Activated CD4-positive, alpha-beta T cell treated with anti-CD3 and anti-CD28 coated beads, Interleukin-2, amount 10 ng/mL, durations not matched to agents 24 days and 14 days (primary cell): ENCODE measurements at places on chromosomes 3 and 15. TPM values are rescaled to one million over a fixed set of nuclear protein-coding genes. Genes with fewer than 3 reads are reported as not detected.

GRCh38 chr15:90664650-90665287 is 52.4 kb upstream of the BLM start:
- H3K27ac ChIP-seq: peak overlapping the region; percentile 92
- peaks cover 59% of the 10 kb centered on the region for H3K4me1 ChIP-seq
- H3K27me3 ChIP-seq: peaks cover 3% of the 10 kb centered on the region
- H3K4me3 ChIP-seq: peak overlapping the region; percentile 87
- peak; percentile 71 for DNase-seq

The ARPP19 gene
- 191 and 215 TPM in 2 replicates for total RNA-seq

- no peak overlapping the region for H3K4me3 ChIP-seq
- peaks cover 79% of the 10 kb centered on the region for H3K36me3 ChIP-seq
- peak overlapping the region; percentile 7 for H3K27ac ChIP-seq
Measured at GRCh38 chr3:98513091-98513511, 9.6 kb downstream of the CLDND1 start.

The CRYGS gene
- 4.4 and 4.8 TPM in 2 replicates for total RNA-seq

The RTP1 gene
- not detected in 2 replicates for total RNA-seq

- H3K27me3 ChIP-seq: no peaks in the 10 kb centered on the region
- no peak for DNase-seq
- H3K27ac ChIP-seq: no peak overlapping the region
- peaks cover 1% of the 10 kb centered on the region for H3K4me1 ChIP-seq
- no peak overlapping the region for H3K4me3 ChIP-seq
Measured at GRCh38 chr15:22811640-22812039, 25.2 kb downstream of the NIPA1 start.

- no peaks in the 10 kb centered on the region for H3K36me3 ChIP-seq
- H3K27me3 ChIP-seq: no peaks in the 10 kb centered on the region
- no peaks in the 10 kb centered on the region for H3K4me1 ChIP-seq
- H3K27ac ChIP-seq: no peak overlapping the region
Measured at GRCh38 chr15:94793641-94794040, 562.3 kb downstream of the MCTP2 start.

DNA sequence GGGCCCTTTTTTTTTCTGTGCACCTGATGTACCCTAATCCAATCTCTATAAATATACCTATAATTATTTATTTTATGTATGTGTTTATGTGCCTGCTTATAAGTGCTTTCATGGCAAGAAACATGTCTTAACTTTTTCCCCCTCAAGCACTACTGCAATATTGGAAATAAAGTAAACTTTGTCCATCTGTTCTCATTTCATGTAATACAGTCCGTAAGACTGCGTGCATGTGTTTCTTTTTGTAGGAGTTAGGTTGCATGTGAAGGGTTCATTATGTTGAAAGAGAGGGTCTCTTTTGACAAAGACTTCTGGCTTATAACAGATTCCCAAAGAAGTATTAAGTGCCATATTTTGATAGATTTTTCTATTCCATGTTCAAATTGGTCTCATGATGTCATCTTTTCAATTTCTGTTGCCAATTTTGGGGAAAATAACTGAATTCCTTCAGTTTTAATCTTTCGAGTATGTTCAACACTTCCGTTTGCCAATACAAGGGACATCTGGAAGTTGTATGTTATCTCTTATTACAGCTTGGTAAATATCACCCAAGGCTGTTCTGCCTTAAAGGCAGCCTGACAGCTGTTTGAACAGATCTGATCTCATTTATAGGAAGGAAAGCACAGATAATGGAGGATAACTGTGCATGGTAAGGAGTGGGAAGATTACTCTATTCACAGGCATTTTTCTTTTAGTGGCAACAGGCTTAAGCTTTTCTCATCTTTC is 273.1 kb upstream of the SGO1 start:
- H3K36me3 ChIP-seq: no peaks in the 10 kb centered on the region
- H3K27me3 ChIP-seq: no peaks in the 10 kb centered on the region
- no peak overlapping the region for H3K27ac ChIP-seq

- H3K36me3 ChIP-seq: no peaks in the 10 kb centered on the region
- no peaks in the 10 kb centered on the region for H3K4me1 ChIP-seq
- H3K4me3 ChIP-seq: no peak overlapping the region
- no peaks in the 10 kb centered on the region for H3K27me3 ChIP-seq
Measured at GRCh38 chr3:140081887-140082286, 146.9 kb downstream of the CLSTN2 start.

- H3K27ac ChIP-seq: no peak overlapping the region
- no peaks in the 10 kb centered on the region for H3K4me1 ChIP-seq
- DNase-seq: peak; percentile 75
- no peak overlapping the region for H3K4me3 ChIP-seq
- H3K27me3 ChIP-seq: peaks cover 6% of the 10 kb centered on the region
Measured at GRCh38 chr15:51380999-51381806, 39.7 kb downstream of the GLDN start.
